ENCODE measurements at places on chromosomes 6 and 20. TPM values are rescaled to one million over a fixed set of nuclear protein-coding genes. Genes with fewer than 3 reads are reported as not detected.
A peak's percentile ranks its signal among the peaks of the same experiment; 100 is the strongest.

DNA sequence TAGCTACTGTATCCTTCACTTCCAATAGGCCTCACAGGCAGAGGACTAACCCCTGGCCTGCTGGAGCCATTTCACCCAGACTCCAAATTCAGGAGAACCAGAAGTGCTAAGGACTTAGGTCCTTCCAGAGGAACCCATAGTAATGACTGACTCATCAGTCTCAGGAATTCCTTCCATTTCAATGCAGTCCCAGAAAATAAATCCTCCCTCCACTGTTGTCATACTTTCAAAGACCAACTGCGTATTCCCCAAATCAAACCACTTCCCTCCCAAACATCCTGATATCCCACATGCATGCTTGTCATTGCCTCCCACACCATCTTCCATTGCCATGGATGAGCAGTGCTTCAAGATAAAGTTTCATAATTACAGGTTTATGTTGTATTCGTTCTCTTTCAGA lies 31.8 kb upstream of the NT5E start:
- peak; percentile 65 for DNase-seq

The IL17A gene
- not detected for total RNA-seq

DNA sequence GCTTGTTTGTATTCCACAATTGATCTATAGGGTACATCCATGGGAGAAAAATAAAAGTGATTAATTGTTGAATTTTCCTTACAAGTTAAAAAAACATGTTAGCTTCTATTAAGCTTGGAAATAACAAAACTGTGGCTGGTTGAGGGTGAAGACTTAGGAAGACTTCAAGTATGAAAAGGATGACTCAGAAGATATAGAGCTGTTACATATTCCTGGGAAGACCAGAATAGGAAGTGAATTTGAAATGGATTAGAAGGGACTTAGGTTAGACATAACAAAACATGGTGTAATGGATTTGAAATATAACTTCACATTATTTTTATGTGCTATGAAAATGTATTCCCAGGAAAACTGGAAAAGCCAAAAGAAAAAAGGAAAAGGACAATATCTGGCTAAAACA lies 732.2 kb downstream of the HDGFL1 start:
- no peak for DNase-seq

DNA sequence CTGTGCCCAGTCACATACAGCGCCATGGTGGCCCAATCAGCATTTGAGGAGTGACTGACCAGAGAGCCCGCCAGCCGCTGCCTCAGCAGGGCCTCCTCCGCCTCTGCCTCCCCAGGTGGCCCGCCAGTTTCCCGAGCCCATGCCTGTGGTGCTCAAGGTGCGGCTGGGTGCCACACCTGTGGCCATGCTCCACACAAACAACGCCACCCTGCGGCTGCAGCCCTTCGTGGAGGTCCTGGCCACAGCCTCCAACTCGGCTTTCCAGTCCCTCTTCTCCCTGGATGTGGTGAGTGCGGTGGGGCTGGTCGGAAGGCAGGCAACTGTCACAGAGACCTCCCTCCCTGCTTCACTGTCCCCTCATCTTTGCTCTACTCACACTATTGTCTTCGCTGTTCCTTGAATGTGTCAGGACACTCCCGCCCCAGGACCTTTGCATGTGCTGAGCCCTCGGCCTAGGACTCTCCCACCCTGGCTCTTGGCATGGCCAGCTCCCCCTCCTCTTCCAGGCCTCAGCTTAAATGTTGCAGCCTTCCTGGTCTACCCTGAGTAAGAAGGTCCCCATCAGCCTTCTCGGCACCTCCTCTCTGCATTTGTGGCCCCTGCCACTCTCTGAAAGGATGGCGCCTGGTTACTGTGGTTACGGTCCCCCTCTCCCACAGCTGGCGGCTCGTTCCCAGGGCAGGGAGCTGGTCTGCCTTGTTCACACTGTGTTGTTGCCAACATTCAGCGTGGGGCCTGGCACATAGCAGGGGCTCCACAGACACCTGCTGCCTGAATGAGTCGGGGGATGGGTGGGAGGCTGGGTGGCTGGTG lies 11.8 kb upstream of the BPIFB6 start:
- no peak for DNase-seq

DNA sequence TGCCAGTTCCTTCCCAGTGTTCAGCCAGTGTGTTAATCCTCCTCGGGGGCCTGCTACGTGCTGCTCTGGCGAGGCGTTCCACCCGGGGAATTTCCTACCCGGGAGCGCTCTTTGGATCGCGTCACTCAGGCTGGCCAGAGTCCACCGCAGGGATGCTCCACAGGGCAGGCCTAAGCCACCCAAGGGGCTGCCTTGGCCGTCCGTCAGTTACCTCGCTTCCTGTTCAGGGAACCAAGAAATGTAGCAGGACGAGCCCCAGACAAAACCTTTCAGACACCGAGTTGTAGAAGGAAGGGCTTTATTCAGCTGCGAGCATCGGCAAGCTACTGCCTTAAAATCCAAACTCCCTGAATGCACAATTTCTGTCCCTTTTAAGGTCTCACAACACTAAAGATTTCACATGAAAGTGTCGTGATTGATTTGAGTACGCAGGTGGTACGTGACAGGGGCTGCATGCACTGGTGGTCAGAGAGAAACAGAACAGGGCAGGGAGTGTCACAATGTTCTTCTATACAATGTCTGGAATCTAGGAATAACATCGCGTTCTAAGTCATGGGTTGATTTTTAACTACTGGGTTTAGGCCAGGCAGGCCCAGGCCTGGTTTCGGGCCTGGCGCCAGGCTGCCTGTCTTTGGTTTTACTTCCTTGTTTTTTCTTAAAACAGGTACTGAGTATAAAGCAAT lies 15.7 kb upstream of the POU5F1 start:
- peak; percentile 67 for DNase-seq

DNA sequence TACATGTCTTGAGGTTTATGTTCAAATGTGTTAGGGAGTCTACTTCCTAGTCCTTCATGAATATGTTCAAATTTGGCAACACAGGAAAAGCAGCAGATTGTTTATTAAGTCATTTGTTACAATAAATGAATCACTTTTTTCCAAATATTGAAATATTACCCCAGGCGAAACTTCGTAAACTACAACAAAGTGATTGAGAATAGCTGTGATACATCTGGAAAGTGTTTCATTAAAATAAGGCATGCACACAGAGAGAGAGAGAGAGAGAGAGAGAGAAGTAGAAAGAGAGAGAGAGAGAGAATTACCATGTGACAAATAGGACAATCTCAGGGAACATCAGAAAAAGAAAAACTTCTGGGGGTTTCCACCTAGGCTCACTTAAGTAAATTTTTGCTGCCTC lies 363.1 kb upstream of the PTCHD4 start:
- DNase-seq: peak; percentile 44
